ENCODE measurements at places on chromosomes 4 and X.

DNA sequence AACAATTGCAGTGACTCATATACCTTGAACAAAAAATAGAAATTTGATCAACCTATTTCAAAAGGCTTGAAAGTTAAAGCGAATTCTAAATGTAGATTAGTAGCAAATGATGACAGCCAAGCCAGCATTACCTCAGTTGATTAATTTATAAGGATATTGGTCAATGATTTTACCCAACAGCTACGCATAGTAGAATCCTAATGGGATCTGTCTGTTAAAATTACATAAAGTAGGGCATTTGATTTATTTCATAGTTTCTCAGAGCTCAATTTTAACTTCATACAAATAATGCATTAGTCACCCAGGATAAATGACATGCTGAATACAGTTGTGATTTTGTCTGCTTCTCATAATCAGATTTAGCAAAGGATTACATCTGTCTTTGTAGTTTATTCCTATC lies 12.0 kb downstream of the AFF2 start:
- DNase-seq: no peak

DNA sequence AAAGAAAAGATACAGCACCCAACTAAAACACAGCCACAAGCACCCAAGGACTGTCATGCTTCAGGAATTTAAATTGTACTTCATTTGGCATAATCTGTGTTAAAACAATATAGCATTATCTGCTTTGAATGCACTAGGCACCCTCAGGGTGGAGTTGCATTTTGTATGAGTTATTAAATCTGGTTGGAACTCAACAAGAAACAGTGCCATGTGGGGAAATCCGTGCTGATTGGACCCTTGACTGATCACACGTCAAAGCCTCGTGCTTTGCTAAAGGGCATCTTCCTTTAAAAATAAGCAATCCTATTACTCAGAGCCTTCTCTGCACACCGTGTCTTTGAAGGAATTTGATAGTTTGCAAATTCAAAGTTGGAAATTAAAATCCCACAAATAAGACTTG lies 35.4 kb downstream of the IGFBP7 start:
- no peak for DNase-seq

- peak; percentile 68 for DNase-seq
Measured at GRCh38 chr4:25913851-25914669, at the start of gene SMIM20. Gene SMIM20, plus strand, starts transcription at chr4:25914220. Its CDS starts 94 bp downstream, at chr4:25914314.

GRCh38 chrX:41923978-41924683 lies 777 bp upstream of the CASK start:
- no peak for DNase-seq

- peak; percentile 1 for DNase-seq
Measured at GRCh38 chr4:179307297-179308136, 1865.3 kb upstream of the AGA start.

DNA sequence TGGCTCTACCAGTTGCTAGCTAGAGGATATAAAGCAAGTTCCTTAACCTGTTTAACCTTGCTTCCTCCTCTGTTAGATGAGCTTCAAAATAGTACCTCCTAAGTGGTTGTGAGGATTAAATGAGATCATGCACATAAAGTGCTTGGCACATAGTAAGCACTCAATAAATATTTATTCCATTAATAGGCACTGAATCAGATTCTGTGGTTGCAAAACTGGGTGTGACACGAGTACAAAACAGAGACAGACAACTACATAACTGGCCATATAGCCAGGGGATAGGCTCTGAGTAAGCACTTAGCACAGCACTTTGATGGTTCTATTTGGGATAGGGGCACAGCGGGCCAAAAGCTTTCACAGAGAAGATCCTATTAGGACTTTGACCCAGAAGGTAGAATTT lies 150.3 kb downstream of the RELL1 start:
- no peak for DNase-seq

All from GM12864 (cell line).